Hematopoietic multipotent progenitor cell treated with erythropoietin and hydrocortisone succinate and interleukin-3 and kit ligand, for 8 days (in vitro differentiated cells): ENCODE measurements at places on chromosomes 1 and 21.

DNA sequence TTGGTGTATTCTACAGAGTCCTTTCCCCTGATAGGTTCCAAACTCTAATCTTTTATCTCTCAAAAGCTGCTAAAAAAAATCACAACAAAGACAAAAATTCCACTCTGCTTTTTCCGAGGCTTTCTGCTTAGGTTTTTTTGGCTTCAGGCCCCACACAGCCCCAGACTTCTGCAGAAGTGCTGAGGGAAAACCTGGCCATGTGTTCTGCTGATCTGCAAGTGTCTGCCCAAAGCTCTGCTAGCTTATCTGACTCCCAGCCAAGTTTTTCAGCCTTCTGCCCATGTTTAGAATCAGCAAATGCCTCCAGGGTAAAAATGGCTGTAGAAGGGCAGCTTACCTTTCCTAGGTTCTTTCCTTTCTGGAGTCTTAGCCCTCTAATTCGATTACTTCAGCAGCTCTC lies 28.4 kb downstream of the DISP3 start:
- DNase-seq = no peak

GRCh38 chr1:119740896-119741780 lies 27.6 kb downstream of the HMGCS2 start:
- DNase-seq = no peak

DNA sequence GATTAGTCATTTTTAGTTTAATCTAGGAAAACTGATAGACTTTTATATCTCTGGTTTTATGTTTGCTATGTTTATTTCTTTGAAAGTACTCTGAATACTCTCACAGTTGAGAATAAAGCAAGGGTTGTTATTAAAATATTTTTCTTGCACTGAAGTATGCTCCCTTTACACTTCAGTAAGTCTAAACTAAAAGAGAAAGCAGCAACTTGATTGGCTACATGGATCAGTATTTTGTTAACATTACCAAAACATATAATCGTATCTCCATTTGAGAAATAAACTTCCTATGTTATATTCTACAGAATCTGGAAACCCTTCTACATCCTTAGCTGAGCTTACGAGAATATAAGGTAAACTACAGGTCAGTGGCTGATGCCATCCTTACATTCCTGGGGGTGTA lies 149.5 kb upstream of the HP1BP3 start:
- no peak for DNase-seq

GRCh38 chr1:15758343-15758931 lies at the start of gene FBLIM1:
Gene FBLIM1, plus strand, starts transcription at chr1:15758795. Its CDS starts 6,189 bp downstream, at chr1:15764984.
- DNase-seq = no peak

- no peak for DNase-seq
These were observed 9.0 kb upstream of the RHBG start for GRCh38 chr1:156359973-156360372.
